T-helper 17 cell (primary cell): ENCODE measurements at places on chromosomes 5 and 9. TPM values are rescaled to one million over a fixed set of nuclear protein-coding genes. Genes with fewer than 3 reads are reported as not detected.

The PCDHGB5 gene
- 0.35 TPM for total RNA-seq

The NIM1K gene
- total RNA-seq, result 1.1 TPM

The PCDHGA2 gene
- total RNA-seq, result not detected

The FOXD4L6 gene
- total RNA-seq, result not detected

The FLT4 gene
- total RNA-seq, result 1.5 TPM

The SPATA31E1 gene
- total RNA-seq, result not detected

The HTR1A gene
- not detected for total RNA-seq
